WTC11 (cell line): ENCODE measurements at places on chromosomes 1 and 21.

- no peak for DNase-seq
Measured at GRCh38 chr1:232271299-232271698, 358.6 kb downstream of the SIPA1L2 start.

DNA sequence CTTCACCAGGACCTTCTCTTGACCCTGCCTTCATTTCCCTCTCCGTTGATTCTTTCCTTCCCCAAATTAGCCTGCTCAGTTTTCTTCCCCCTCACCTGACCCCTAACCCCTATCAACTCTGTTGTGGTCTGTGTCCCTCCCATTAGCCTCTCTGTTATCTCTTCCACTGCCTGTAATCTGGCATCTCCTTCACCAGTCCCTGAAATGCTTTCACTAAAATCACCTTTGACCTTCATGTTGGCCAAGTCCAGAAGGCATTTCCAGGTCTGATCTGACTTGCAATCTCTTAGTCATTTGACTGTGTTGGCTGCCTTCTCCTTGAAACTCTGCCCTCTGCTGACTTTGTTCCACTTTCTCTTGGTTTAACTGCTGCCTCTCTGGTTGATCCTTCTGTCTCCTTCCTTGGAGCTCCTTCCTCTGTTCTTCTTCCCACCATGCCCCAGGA is 28.2 kb downstream of the ATP8B2 start:
- no peak for DNase-seq

GRCh38 chr1:111603979-111604378 is 15.6 kb upstream of the RAP1A start:
- no peak for DNase-seq

- DNase-seq = peak; percentile 7
Measured at GRCh38 chr1:6133146-6133895, 46.8 kb downstream of the CHD5 start.

GRCh38 chr1:193960499-193960898 is 774.1 kb upstream of the B3GALT2 start:
- no peak for DNase-seq
